ENCODE measurements at places on chromosomes 5 and 9. TPM values are rescaled to one million over a fixed set of nuclear protein-coding genes. Genes with fewer than 3 reads are reported as not detected.

GRCh38 chr9:81558091-81558830, 131.1 kb downstream of the TLE1 start:
- H3K4me3 ChIP-seq = no peak overlapping the region
- DNase-seq = no peak
- no peaks in the 10 kb centered on the region for H3K36me3 ChIP-seq
- peak overlapping the region; percentile 47 for H3K27ac ChIP-seq
- H3K4me1 ChIP-seq = peaks cover 8% of the 10 kb centered on the region
- H3K27me3 ChIP-seq = no peaks in the 10 kb centered on the region

DNA sequence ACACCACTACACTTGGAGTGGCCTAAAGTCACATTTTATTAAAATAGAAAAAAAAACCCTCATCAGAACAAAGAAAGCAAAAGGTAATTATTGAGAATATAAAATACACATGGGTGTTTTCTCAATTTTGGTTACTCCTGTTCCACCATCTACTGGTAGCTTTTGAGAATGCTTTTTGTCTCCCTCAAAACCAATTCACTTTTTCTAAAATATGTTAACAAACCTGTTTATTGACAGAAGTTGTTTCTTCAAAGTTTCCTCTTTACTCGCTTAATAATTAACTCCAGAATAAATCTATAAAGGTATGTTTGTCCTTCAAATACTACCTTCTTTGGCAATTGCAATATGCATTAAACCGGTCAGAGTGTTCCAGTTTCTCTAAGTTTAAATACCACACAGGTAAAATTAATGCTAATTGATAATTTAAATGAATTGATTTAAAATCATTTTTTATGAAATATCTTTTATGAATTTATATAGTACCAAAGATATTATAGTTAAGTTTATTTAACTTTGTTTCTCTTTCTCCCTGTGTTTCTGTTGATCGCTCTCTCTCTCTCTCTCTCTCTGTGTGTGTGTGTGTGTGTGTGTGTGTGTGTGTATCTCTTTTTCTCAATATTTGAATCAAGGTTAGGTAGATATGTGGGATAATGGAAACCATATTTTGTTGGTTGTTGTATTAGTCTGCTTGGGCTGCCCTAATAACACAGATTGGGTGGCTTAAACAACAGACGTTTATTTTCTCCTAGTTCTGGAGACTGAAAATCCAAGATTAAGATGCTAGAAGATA, 487.4 kb downstream of the PRDM9 start:
- no peak overlapping the region for H3K4me3 ChIP-seq
- no peak for DNase-seq
- H3K4me1 ChIP-seq = no peaks in the 10 kb centered on the region
- H3K27me3 ChIP-seq = no peaks in the 10 kb centered on the region

GRCh38 chr5:178249191-178249989, 16.8 kb upstream of the PHYKPL start:
- no peaks in the 10 kb centered on the region for H3K36me3 ChIP-seq
- no peak overlapping the region for H3K27ac ChIP-seq
- H3K4me3 ChIP-seq = no peak overlapping the region
- H3K27me3 ChIP-seq = no peaks in the 10 kb centered on the region
- DNase-seq = no peak

DNA sequence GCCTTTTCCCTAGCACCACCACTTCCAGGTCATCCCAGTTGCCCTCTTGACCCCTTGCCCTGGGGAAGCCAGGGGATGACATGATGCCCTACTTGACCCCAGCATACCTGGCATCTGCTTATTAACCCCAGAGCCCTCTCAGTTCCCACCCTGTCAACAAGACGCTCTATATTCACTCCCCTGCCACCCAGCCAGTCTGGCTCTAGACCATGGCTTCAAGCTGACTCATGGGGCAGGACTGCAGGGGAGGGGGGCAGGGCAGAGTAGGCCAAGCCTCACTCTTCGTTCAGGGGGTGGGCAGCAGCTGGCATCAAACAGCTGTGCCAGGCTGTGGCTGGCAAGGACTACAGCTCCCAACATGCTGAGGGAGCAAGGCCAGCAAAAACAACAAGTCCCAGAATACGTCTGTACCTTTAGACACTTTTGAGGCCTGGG, 5.3 kb downstream of the ATOSB start:
- peak overlapping the region; percentile 83 for H3K4me3 ChIP-seq
- H3K27me3 ChIP-seq = no peaks in the 10 kb centered on the region
- H3K4me1 ChIP-seq = peaks cover 36% of the 10 kb centered on the region
- no peaks in the 10 kb centered on the region for H3K36me3 ChIP-seq
- no peak for DNase-seq
- peak overlapping the region; percentile 96 for H3K27ac ChIP-seq

GRCh38 chr9:71858812-71859211, 52.2 kb downstream of the ABHD17B start:
- no peaks in the 10 kb centered on the region for H3K4me1 ChIP-seq
- DNase-seq = no peak
- no peaks in the 10 kb centered on the region for H3K36me3 ChIP-seq
- H3K4me3 ChIP-seq = no peak overlapping the region
- H3K27me3 ChIP-seq = no peaks in the 10 kb centered on the region
- H3K27ac ChIP-seq = no peak overlapping the region

DNA sequence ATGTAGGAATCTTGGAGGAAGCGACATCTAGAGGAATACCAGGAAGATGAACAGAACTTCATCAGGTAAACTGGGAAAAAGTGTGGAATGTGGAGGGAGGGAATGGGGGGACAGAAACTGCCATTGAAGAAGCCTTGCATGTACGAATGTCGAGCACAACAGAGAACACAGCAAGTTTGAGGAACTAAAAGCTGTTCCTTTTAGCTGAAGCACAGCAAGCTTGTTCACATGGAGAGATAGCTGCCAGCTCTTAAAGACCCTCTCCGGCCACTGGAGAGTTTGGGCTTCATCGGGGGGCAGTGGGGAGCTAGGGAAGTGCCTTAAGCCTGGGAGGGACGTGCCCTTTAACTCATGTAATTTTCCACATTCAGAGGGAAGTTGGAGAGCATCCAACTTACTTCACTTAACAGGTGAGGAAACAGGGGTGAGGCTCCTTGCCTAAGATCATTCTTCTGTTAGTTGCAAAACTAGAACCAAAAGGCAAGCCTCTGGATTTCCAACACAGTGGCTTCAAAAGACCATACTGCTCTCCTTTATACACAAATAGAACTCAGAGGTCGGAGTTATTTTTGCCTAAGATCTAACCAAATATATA, 2.3 kb upstream of the CYFIP2 start:
- H3K27ac ChIP-seq = no peak overlapping the region
- H3K27me3 ChIP-seq = no peaks in the 10 kb centered on the region
- no peak overlapping the region for H3K4me3 ChIP-seq
- no peaks in the 10 kb centered on the region for H3K36me3 ChIP-seq
- H3K4me1 ChIP-seq = peaks cover 14% of the 10 kb centered on the region

GRCh38 chr5:74299833-74300232, 340.7 kb downstream of the ENC1 start:
- H3K27ac ChIP-seq = no peak overlapping the region
- H3K36me3 ChIP-seq = no peaks in the 10 kb centered on the region
- no peak overlapping the region for H3K4me3 ChIP-seq
- no peaks in the 10 kb centered on the region for H3K4me1 ChIP-seq

- H3K27ac ChIP-seq = no peak overlapping the region
- DNase-seq = no peak
- no peaks in the 10 kb centered on the region for H3K27me3 ChIP-seq
- H3K4me1 ChIP-seq = no peaks in the 10 kb centered on the region
- no peak overlapping the region for H3K4me3 ChIP-seq
Observed at GRCh38 chr5:60540856-60541805, 158.8 kb downstream of the DEPDC1B start.

- no peak for DNase-seq
- no peaks in the 10 kb centered on the region for H3K36me3 ChIP-seq
- H3K4me3 ChIP-seq = no peak overlapping the region
- no peaks in the 10 kb centered on the region for H3K27me3 ChIP-seq
Observed at GRCh38 chr5:9477537-9477936, 68.3 kb downstream of the SEMA5A start.

IFNA21 gene
- not detected for total RNA-seq

DUSP1 gene
- total RNA-seq = 345 TPM

TPPP gene
- 2.4 TPM for total RNA-seq

All from gastrocnemius medialis (tissue), 4 donors.